ENCODE measurements at places on chromosomes 16 and 17. TPM values are rescaled to one million over a fixed set of nuclear protein-coding genes. Genes with fewer than 3 reads are reported as not detected.

The PIP4K2B gene
- total RNA-seq: 32.0 TPM

The DNASE1L2 gene
- 5.2 TPM for total RNA-seq

- no peak for DNase-seq
Observed at GRCh38 chr17:63446753-63447470, 806 bp upstream of the CYB561 start.

DNA sequence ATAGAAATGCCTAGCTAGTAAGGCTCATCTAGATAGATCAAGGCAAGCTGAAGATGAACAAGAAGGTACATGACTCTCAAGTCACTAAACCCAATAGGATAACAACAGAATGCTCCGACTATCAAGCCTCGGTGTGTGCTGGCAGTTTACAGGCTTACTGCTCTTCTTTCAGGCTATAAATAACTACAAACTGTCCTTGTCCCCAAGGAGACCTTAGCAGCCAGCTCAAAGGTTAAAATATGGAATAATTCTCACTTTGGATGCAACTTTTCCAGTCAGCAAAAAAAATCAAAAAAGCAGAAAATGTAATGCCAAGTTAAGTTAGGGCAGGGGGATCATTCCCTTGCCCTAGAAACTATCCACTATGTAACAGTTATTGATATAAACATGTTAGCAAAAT lies 44.6 kb downstream of the SPOP start:
- no peak for DNase-seq

The TBC1D3C gene
- not detected for total RNA-seq
